ENCODE measurements at places on chromosomes 16 and 17.

DNA sequence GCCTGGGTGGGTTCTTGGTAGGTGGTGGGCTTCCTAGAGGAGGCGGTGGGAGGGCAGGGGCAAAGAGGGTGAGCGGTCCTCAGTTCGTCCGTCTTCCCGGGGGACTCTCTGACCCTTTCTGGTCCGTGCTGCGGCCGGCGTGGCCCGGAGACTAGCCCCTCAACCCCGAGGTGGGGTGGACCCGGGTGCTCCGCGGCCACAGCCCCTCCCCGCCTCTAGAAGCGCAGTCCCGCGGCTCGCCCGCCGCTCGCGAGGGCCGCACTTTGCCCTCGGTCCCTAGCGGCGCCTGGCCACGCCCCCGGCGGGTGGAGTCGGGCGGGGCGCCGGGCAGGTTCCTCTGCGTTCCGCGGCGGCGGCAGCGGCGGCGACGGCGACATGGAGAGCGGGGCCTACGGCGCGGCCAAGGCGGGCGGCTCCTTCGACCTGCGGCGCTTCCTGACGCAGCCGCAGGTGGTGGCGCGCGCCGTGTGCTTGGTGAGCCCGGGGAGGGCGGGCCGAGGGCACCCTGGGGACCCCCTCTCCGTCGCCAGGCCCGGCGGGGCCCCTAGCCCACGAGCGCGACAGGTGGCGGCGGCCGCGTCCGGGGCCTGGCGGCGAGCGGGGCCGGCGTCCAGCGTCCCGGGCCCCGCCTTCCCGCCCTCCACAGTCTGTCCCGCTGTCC lies at the start of gene SYNGR2:
Gene SYNGR2 (plus strand): TSS at position 340 of the 661 bp plus-strand sequence. CDS start 36 bp downstream, at position 376.
- peak; percentile 68 for DNase-seq

DNA sequence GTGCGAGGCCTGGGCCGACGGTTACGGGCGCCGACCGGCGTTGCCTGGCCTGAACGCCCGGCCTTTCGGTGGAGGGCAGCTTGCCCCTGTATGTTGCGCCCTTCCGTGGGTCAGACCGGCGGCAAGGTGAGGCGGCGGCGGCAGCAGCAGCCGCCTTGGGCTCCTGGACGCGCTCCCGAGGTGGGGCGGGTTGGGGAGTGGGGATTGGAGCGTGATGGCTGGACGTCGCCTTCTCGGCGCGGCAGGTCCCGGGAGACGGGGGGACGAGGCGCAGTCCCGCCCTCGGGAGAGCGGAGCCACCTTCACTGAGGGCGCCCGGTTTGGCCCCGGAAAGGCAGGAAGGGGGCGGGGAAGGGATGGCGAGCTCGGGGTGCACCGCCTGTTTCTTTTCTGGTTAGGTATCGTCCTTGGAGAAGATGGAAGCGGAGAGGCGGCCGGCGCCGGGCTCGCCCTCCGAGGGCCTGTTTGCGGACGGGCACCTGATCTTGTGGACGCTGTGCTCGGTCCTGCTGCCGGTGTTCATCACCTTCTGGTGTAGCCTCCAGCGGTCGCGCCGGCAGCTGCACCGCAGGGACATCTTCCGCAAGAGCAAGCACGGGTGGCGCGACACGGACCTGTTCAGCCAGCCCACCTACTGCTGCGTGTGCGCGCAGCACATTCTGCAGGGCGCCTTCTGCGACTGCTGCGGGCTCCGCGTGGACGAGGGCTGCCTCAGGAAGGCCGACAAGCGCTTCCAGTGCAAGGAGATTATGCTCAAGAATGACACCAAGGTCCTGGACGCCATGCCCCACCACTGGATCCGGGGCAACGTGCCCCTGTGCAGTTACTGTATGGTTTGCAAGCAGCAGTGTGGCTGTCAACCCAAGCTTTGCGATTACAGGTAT lies 671 bp downstream of the DGKE start:
- DNase-seq: peak; percentile 15

GRCh38 chr16:48052731-48053417 lies 102.9 kb downstream of the ABCC12 start:
- DNase-seq: no peak

DNA sequence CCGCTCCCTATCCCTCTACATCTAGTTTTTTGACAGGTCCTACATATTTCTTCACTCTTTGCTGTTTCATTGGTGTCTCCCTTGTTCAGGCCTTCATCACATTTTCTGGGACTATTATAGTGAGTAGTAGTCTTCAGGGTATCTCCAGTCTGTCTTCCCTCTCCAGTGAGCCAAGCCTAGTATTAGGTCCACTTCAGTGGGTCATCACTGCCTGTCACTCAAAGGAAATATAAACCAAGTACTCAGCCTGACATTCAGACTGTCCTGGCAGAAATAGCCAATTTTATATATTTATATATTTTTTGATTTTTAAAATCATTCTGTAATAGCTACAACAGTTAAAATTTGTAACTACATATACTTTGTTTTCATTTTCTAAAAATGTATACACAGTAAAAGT lies 137.8 kb downstream of the CYB561 start:
- no peak for DNase-seq

DNA sequence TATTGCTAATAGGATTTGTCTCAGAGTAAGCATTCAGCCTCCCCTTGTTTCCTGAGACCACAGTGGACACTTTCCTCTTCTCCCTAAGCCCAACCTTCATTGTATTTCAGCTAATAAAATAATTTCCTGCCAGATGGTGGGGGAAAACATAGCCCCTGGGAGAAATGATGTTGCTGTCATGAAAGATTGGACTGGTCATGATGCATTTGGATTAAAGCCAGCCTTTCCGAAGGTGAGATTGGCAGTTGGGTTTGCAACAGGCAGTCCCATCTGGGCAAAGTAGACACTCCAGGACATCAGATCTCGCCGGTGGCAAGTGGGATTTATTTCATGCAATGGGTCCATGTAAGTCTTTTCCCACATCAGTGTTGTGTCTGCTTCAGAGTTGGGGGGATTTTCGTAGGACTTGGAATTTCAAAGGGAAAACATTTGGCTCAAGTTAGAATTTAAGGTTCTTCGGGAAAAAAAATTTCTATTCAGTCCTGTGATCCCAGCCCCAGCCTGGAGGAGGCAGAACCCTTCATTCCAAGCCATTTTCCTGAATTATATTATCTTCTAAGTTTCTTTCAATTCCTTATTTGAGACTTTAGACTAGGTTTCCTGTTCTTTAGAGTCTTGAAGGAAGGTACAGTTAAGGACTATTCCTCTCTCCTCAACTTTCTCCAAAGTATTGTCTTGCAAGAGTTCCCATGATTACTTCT lies 391.7 kb downstream of the XYLT1 start:
- DNase-seq: no peak

DNA sequence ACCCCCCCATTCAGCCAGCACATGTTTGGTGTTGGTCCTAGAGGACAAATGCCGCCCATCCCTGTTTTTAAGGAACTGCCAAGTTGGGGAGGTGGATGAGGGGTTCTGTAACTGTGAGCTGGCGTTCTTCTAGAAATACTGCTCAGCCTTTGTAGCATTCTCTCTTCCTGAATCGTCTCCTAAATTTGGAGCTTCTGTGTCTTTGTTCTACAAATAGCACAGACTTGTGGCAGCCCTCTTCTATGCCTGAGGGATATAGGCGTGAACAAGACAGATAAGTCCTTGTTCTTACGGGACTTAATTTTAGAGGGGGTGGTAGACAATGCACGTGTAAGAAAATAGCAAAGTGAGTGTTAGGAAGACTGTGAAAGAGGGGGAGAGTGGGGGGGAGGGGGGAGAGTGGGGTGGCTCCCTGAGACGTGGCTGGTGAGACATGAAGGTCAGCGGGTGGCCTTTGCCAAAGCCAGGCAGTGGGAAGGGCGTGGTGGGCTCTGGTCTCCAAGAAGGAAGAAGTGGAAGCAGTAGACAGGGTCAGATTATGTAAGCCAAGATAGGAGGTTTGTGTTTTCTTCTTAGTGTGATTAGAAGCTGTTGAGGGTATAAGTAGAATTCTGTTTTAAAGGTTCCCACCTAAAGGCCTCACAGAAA lies 9.9 kb downstream of the MFSD11 start:
- no peak for DNase-seq

DNA sequence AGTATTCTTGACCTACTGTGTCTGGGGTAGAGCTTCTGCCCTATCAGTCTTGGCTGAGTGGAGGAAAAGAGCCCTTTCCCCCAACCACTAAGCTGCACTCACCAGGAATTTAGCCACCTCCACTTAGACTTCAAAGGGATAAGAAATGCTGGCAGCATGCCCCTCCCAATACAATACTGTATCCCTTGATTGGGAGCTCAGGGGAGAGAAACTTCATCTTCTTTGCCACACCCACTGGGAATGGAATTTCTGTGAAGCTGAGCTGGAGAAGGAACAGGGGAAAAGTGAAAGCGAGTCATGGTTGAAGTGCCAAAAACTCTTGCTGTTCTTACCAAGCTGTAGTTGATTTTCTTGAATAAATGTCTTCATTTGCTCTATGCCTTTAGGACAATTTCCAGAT lies 68.8 kb downstream of the CEP112 start:
- no peak for DNase-seq

DNA sequence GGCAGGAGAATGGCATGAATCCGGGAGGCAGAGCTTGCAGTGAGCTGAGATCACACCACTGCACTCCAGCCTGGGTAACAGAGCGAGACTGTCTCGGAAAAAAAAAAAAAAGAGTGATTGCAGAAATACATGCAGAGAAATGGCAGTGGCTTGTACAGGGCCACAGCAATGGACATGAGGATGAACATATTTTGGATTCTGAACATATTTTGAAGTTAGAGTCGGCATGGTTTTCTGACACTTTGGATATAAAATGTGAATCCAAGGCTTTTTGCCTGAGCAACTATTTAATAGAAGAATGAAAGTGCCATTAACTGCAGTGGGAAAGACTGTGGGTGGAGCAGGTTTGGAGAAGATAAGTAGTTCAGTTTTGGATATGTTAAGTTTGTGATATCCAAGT lies 35.8 kb downstream of the CPD start:
- DNase-seq: no peak

DNA sequence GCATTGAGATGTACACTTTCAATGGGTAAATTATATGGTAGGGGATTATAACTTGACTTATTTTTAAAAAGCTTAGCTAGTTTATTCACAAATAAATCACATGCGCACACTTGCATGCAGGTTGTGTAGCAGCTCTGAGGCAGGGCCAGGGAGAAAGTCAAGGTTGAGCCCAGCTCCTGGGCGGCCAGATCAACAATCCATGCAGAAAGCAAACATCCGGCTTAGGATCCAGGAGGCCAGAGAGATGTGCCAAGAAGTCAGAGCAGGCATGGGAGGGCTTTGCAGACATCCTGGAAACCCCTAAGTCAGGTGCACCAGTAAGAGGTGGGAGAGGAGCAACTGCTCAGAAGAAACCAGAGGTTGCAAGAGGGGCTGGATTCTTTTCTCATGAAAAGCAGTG lies 186.5 kb downstream of the AXIN2 start:
- DNase-seq: no peak

DNA sequence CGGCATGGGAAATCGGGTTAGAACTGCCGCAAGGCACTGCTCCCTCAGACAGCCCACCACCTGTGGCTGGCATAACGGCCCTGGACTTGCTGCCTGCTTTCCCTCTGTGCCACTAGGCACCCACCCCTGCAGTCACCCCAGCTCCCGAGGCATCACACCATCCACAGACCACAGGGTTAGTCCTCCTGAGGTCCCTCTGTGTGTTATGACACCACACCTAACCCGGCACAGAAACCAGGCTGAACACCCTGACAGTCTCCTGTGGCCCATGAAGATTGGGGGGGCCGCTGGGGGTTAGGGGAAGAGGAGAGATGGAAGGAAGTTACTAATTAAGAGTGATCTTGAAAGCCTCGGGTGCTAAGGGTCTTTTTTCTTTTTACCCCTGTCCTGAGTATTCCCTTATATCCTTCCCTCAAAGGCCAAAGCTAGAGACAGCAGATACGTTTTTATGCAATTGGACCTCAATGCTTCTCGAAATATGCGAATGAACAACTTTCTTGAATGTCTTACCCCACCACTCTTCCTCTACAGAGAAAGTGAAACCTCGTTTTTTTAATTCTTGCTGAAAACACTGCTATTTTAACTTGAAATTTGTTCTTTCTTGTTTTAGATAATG lies 7.0 kb downstream of the CYTH1 start:
- no peak for DNase-seq

DNA sequence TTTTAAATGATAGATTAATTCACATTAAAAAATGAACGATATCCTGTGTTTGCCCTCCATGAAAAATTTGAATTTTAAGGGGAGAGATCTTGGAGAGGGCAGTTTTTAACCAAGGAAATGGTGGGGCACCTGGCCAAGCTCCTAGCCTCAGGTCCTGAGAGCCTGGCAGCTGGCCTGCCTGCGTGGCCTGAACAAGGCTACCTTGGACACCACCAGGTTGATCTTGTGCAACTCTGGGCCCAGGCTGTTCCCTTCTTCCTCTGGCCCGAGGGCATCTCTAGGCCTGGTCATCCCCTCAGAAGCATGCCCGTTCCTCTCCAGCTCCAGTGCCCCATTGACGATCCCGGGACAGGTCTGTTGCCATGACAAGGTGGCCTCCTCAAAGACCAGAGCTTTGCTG lies 33.4 kb upstream of the LONP2 start:
- DNase-seq: no peak

- DNase-seq: no peak
Measured at GRCh38 chr16:85248342-85248741, 136.1 kb upstream of the CIBAR2 start.

GRCh38 chr17:65230040-65230439 lies 92.9 kb downstream of the RGS9 start:
- DNase-seq: no peak

DNA sequence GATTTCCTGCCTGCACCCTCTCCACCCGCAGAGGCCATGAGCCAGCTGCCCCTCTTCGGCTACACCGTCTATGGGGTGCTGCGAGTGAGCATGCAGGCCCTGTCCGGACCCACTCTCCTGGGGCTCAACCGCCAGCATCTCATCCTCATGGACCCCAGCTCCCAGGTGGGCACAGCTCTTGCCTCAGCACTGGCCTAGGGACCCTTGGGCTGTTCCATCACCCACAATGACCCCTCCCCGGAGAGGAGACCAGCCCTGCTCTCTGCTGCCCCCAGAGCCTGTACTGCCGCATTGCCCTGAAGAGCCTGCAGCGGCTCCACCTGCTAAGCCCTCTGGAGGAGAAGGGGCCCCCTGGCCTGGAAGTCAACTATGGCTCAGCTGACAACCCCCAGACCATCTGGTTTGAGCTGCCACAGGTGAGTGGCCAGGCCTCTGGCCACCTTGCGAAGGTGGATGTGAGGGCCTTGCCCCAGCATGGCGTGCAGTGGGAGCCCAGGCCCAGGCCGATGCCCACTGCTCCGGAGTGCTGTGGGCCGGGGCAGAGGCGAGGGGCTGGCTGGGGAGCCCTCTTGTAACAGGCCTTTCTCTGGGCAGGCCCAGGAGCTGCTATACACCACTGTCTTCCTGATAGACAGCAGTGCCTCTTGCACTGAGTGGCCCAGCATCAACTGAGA lies 7.3 kb upstream of the SMIM5 start:
- no peak for DNase-seq

- DNase-seq: no peak
Measured at GRCh38 chr16:75908331-75909117, 182.2 kb upstream of the CPHXL start.

All from stimulated activated CD8-positive, alpha-beta memory T cell treated with anti-CD3 and anti-CD28 coated beads, Interleukin-4, amount 100 ng/mL, for 4 hours (primary cell).